T47D (cell line): ENCODE measurements at places on chromosomes 7 and 10.

- no peak for DNase-seq
Measured at GRCh38 chr10:81026591-81026990, 488.9 kb downstream of the SH2D4B start.

- no peak for DNase-seq
Measured at GRCh38 chr7:137434530-137434929, 91.0 kb upstream of the PTN start.

DNA sequence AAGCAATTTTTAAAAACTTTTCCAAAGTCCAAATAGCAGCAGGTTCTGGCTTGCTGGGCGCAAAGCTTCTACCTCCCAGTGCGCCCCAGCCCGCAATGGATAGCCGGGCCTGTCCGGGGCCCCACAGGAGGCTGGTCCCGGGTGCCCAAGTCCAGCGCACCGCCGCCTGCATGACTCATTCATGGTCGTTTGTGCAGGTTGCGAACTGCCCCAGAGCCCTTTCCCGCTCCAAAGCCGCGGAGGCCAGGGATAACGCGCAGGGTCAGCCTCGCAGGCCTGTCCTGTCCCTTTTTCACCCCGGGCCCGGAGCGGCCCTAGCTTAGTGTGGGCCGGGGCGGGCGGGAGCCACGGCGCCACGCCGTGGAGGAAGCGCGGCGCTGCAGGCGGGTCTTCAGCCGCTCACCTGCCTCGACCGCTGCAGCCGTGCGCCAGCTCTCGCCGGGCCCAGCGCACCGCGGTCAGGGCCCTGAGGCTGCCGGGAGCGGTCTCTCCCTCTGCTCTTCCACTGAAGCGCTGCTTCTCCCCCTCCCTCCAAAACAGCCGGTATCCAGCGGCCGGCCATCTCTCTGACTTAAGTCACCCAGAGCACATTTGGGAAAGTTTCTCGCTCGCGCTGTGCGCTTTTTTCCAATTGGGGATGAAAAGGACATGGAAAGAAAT lies 1.7 kb upstream of the EGR2 start:
- peak; percentile 96 for DNase-seq

- DNase-seq: no peak
Measured at GRCh38 chr10:132239126-132240031, 52.6 kb downstream of the DPYSL4 start.

- no peak for DNase-seq
Measured at GRCh38 chr7:82286798-82287140, 156.8 kb downstream of the CACNA2D1 start.

GRCh38 chr7:112286250-112287086 lies 80.0 kb downstream of the ZNF277 start:
- no peak for DNase-seq

GRCh38 chr7:464454-465401 lies 54.9 kb downstream of the PDGFA start:
- no peak for DNase-seq

DNA sequence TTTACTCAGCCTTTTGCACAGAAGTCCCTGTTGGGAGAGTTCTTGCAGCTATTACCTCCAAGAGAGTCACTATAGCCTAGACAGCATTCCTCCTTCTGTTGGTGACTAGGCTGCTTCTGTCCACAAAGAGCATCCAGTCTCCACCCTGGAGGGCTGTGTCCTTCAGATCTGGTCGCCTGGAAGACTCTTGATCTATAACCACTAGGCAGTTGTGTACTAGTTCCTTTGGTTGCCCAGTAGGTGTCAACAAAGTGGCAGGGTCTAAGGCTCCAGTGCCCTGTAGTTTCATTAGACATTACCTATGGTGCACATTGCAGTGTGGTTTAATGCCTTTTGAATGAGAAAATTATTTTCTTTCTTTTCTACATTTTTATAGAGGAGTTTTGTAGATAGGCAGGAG lies 11.3 kb upstream of the AKR1C2 start:
- DNase-seq: peak; percentile 53

GRCh38 chr7:101995121-101995520 lies 177.7 kb downstream of the CUX1 start:
- DNase-seq: no peak

DNA sequence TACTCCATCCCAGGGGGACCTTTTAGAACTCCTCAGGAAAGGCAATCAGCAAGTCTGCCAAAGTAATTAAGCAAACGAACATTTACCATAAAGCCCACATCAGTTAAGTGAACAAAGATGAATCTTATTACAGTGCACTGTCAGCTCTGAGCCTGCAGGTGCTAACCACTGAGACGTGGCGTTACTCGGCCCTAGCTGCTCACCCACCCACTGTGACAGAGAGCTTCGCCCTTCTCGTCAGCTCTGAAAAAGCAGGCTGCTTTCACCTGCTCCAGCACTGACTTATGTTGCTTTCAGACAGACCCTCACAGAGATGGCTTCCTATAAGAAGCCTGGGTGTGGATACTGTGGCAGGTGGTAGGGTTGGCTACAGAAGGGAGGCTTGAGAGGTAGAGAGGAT lies 57.7 kb upstream of the KCNIP2 start:
- no peak for DNase-seq

DNA sequence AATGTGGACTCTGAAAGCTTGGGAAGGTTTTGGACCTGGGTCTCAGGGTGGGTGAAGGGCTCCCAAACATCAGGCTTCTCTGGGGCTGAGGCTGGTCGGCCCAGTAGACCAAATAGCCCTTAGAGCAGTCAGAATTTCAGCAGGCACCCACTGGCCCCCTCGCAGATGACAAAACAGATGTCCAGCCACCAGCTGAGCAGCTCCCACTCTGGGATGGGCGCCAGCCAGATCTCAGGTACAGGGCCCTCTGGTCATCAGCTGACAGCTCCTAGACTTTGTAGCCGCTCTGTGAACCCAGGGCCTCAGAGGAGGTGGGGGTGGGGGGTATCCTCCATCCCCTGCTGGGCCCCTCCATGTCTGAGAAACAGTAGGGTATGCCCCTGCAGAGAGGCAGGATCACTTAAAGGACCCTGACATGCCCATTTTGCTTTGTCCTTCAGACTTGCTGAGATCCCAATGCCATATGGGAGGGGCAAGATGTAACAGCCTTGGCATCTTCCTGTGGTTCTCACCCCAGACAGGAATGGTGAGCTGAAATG lies 26.5 kb downstream of the HSPA12A start:
- DNase-seq: no peak

- peak; percentile 65 for DNase-seq
Measured at GRCh38 chr10:101467286-101467770, 113.4 kb downstream of the BTRC start.

DNA sequence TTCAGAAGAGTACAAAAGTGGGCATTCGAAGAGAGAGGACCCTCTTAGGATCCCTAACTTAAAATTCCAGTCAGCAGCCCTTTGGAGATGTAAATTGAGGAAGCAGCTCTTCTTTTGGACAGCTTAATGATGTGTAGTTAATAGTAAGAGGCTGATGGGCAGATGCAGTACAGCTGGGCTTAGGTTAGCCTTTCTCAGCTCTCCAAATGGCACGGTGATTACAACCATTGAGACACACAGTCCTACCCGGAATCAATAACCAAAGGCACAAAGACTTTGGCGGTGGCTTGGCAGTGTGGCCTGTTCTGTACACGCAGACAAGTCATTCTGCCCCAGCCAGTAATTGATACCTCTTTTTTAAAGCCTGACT lies 26.8 kb downstream of the GAD2 start:
- DNase-seq: no peak
